ENCODE measurements at places on chromosomes 2 and 18. TPM values are rescaled to one million over a fixed set of nuclear protein-coding genes. Genes with fewer than 3 reads are reported as not detected.

Gene UGT1A4
- total RNA-seq, result not detected

Gene GPBAR1
- total RNA-seq, result 0.12 TPM

Gene DSC1
- not detected for total RNA-seq

Gene PKP4
- total RNA-seq, result 22.2 TPM

Gene CRIM1
- total RNA-seq, result 133 TPM

Gene ACMSD
- not detected for total RNA-seq

Gene IFIH1
- 1.0 TPM for total RNA-seq

Gene RAPGEF4
- total RNA-seq, result 0.26 TPM

Gene STARD6
- total RNA-seq, result not detected

Gene CRYBA2
- not detected for total RNA-seq

Gene ZNF396
- 0.61 TPM for total RNA-seq

Gene SMAD7
- 25.3 TPM for total RNA-seq

Gene SLC16A14
- total RNA-seq, result 0.99 TPM

Gene DUSP2
- 0.53 TPM for total RNA-seq

Gene EGR4
- total RNA-seq, result 0.43 TPM

Gene AOX1
- total RNA-seq, result 4.9 TPM

Gene TSHZ1
- total RNA-seq, result 5.0 TPM

Gene ALPP
- total RNA-seq, result 2.7 TPM

Gene CFAP65
- total RNA-seq, result 0.11 TPM

Gene CMPK2
- 1.3 TPM for total RNA-seq

Gene ERICH2
- total RNA-seq, result not detected

Gene AFF3
- not detected for total RNA-seq

Gene HOXD13
- 0.24 TPM for total RNA-seq

Gene LOXL3
- 0.32 TPM for total RNA-seq

Gene TMEM247
- total RNA-seq, result not detected

Gene DLX2
- total RNA-seq, result 0.61 TPM

Gene EN1
- total RNA-seq, result 1.2 TPM

Gene LCT
- total RNA-seq, result not detected

Gene NPPC
- total RNA-seq, result 0.41 TPM

Gene CDH2
- 38.1 TPM for total RNA-seq

Gene PSMA8
- total RNA-seq, result not detected

Gene FOXD4L1
- total RNA-seq, result 0.37 TPM

Gene CHRND
- not detected for total RNA-seq

Gene MAP3K19
- total RNA-seq, result not detected

Gene REG1B
- not detected for total RNA-seq

Gene DIPK1C
- total RNA-seq, result not detected

Gene TSGA10
- 3.3 TPM for total RNA-seq

Gene KYNU
- total RNA-seq, result 252 TPM

Gene KIAA2012
- not detected for total RNA-seq

Gene STEAP3
- 32.7 TPM for total RNA-seq

Gene PXDN
- total RNA-seq, result 15.5 TPM

Gene FAM237A
- not detected for total RNA-seq

Gene PRKAG3
- total RNA-seq, result not detected

Gene FBXO15
- total RNA-seq, result 0.90 TPM

Gene ABCA12
- 0.25 TPM for total RNA-seq

Gene GYPC
- total RNA-seq, result not detected

Gene VIT
- not detected for total RNA-seq

Gene AMMECR1L
- 19.7 TPM for total RNA-seq

Gene FSIP2
- not detected for total RNA-seq

Gene ABCG5
- not detected for total RNA-seq

Gene DUSP19
- total RNA-seq, result 0.25 TPM

Gene OR6B2
- not detected for total RNA-seq

Gene LYG1
- 2.4 TPM for total RNA-seq
